ENCODE measurements at places on chromosomes 1 and 21. TPM values are rescaled to one million over a fixed set of nuclear protein-coding genes. Genes with fewer than 3 reads are reported as not detected.

The CCDC18 gene
- total RNA-seq, result 7.1 TPM

The KMO gene
- total RNA-seq, result under 0.01 TPM

The CHRNB2 gene
- 0.04 TPM for total RNA-seq

The CFAP45 gene
- total RNA-seq, result 0.11 TPM

The LCE2C gene
- not detected for total RNA-seq

The ADPRS gene
- 55.2 TPM for total RNA-seq

The MX2 gene
- total RNA-seq, result not detected

The KCNE2 gene
- not detected for total RNA-seq

The ATP5PO gene
- 213 TPM for total RNA-seq

The BRINP2 gene
- total RNA-seq, result 0.15 TPM

The DTL gene
- total RNA-seq, result 15.3 TPM

The HUNK gene
- 0.04 TPM for total RNA-seq

The C1orf53 gene
- 6.5 TPM for total RNA-seq

The PLA2G2A gene
- total RNA-seq, result not detected

The IKBKE gene
- 11.7 TPM for total RNA-seq

The FNDC10 gene
- 4.7 TPM for total RNA-seq

The C1orf210 gene
- 2.8 TPM for total RNA-seq

The OR2T11 gene
- total RNA-seq, result not detected
